ENCODE measurements at places on chromosomes 7 and 10. TPM values are rescaled to one million over a fixed set of nuclear protein-coding genes. Genes with fewer than 3 reads are reported as not detected.

TUBAL3 gene
- 0.24 TPM for polyA plus RNA-seq

MYO1G gene
- polyA plus RNA-seq = 0.17 TPM

ADRA2A gene
- 1.1 TPM for polyA plus RNA-seq

SCIN gene
- polyA plus RNA-seq = 2.5 TPM

BHLHA15 gene
- polyA plus RNA-seq = 3.5 TPM

DNA sequence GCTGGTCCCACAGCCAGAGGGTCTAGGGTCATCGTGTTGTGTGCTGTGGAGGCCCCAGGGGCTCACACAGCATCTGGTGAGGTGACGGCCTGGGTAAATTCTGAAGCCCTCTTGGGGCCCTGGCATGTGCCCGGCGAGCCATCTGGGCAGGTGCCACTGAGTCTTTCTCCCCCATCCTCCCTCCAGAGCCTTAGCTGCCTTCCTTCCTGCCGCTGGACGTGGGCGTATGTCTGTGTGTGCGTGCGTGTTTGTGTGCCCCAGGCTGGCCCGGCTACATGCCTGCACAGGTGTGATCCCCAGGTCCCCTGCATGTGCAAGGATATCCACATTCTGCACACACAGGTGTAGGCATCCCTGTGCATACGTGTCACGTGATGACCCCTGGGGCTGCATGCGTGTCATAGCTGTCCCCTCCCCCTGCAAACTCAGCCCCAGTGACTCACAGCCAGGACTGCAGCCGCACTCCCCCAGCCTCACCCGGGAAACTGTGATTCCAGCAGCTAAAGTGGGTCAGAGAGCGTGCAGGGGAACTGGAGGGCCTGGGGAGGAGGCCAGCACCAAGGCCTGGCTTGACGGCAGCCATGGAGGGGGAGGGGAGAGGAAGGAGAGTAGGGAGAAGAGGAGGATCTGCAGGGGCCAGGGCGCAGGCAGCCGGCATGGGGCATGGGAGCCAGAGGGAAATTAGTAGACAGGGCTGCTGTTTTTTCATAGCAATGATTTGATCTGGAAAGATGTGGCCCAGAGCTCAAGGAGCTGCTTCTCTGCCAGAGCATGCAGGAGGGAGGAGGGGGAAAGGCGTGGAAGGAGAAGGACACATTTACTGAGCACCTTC lies 46.4 kb downstream of the ELFN1 start:
- no peak for DNase-seq

- DNase-seq = no peak
Measured at GRCh38 chr7:154857728-154858681, 144.9 kb downstream of the PAXIP1 start.

DNA sequence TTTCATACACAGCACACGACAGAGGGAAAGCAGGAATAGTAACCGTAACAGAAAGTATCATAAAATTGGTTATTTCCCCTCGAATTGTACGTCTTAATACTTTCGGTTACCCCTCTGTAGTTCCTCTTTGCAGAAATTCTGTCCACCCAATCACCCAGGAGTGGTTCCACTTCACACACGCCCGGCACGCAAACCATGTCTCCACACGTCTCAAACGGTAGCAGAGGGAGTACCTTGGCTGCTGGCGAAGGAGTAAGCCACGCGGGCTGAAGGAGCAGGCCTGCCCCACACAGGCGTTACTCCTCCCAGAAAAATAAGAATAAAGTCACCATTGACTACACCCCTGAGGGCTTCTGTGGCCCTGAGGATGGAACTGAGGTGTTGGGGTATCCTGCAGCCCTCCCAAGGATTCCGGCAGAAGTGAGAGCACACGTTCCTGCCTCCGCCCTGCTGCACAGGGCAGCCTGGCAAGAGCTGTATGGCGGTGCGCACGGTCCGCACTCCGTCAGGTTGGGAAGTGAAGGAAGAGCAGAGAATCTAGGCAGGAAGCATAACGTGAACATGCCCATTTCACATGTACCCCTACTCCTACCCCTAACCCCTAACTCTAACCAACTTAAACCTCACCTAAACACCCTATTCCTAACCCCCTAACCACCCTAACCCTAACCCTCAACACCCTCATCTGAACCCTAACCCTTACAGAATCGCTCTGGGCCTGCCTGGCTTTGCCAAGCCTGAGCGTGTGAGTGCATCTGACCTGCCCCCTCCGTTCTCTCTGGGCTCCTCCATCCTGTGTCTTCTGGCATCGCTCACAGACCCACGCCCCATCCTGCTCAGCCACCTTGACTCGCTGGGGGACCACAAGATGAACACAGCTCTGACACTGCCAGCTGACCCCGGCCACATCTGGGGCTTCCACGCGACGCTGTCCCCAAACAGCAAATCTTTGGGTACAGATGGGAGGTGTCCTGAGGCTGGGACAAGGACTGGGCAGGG lies 18.2 kb downstream of the GPR146 start:
- DNase-seq = no peak

All from brain (organoid and tissue), 16 donors.